Stimulated activated CD8-positive, alpha-beta memory T cell treated with anti-CD3 and anti-CD28 coated beads, Interleukin-15, amount 100 ng/mL, for 1 hour (primary cell): ENCODE measurements at places on chromosomes 12 and 14.

DNA sequence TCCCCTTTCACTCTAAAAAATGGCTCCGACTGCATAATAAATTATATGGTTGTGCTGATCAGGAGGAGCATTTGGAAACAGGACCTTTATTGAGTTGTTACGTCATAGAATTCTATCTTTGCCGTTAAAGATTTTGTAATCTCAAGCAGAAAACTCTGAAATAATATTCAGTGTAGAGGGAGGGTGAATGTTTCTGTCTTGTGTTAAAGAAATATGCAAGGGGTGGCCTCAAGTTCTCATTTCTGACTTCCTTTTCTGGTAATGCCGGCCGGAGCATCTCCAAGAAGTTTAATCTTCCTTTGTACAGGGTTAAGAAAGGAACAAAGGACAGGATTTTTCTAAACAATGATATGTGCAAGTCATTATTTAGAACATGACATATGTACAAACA lies 165.1 kb downstream of the SLC38A4 start:
- DNase-seq = no peak

DNA sequence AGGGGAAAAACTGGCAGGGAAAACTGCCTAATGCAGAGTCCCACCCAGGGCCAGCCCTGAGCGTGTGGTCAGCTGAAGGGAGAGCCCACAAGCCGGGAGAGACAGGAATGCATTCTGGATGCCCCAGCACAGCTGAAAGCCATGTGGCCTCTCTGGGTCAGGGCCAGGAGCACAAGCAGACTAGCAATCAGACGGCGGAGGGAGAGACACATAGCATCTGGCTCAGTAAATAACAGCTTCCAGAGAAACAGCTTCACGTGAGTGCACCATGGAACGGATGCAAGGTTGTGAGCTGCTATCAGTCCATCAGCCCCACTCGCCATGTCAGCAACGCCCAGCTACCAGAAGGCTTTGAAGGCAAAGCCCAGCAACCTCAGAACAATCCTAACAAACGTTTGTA lies 28.2 kb upstream of the TMEM106C start:
- no peak for DNase-seq

DNA sequence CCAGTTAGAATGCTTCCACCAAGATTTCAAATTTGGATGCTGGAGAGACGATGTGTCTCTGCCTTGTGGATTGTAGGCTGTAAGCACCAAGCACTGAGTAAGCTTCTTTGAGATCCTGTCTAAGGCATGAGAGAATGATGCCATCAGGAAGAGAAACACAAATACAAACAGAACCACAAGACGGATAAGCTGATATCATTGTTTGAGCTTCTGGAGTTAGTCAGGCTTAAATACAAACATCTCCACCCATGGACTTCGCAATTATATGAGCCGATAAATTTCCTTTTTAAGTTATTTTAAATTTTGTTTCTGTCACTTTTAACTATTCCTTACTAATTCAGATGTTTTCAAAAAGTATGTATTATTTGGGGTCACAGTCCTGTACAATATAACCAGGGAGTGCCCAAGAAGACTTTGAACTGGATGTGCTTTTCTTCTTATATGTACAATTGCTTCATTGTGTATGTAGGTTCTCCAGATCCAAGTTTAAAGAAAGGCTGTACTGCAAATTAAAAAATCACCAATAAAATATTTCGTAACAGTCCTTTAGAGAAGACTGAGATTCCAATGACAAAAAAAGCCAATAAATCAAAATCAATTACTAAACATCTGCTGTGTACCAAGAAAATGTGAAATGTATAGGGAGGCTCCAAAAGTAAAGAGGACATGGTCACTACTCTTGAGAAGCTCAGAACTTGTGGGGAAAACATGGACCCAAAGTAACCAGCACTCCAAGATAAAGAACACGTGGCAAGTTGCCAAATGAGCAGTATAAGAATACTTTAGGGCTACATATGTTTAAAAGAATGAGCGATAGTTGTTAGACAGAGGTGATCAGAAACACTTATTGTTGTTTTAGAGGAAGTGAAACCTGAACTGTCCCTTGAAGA lies 274.1 kb downstream of the ADAMTS20 start:
- no peak for DNase-seq

GRCh38 chr12:89253488-89253887 lies 98.8 kb downstream of the DUSP6 start:
- no peak for DNase-seq

- no peak for DNase-seq
Observed at GRCh38 chr12:80821513-80822000, 104.8 kb downstream of the MYF5 start.

DNA sequence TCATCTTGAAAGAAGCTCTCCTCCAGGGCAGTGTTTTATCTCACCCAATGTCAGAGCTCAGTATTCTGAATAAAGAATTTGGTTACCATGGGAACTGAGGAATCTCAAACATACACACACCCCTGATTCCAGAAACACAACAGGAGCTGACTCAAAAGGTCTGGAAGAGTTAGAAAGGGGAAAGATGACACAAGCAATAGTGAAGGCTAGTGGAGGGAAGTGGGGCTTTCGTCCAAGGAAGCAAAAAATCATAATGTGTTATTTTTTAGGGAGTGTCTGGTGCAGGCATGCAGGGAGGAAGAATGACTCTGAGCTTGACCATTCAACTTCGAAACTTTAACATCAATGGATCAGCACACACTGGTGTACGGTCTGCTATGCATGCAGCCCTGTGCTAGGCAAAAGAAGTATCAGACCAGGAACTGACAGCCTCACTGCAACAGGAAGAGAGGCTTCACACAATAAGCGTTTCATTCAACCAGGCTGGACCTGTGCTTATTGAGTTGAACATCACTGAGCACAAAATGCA lies 20.3 kb downstream of the HEBP1 start:
- DNase-seq = no peak

- no peak for DNase-seq
Observed at GRCh38 chr14:31106768-31107167, 80.6 kb upstream of the STRN3 start.

DNA sequence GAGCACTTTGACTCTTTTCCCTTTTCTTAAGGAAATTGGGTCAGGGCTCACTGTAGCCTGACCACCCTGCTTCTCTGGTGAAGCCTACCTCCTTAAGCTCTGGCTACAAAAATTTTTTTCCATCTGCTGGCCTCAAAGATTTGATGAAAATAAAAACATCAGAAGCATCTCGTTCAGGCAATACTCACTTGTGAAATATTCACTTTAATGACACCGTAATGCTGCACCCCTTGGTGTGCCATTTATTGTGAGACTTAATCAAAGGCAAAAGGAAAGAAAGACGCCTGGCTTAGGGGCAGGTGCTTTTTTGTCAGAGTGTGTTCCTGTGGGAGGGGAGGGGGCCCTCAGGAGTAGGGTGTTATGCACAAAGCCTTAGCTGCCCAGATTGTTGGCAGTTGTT lies 155.0 kb upstream of the TMPO start:
- DNase-seq = no peak

DNA sequence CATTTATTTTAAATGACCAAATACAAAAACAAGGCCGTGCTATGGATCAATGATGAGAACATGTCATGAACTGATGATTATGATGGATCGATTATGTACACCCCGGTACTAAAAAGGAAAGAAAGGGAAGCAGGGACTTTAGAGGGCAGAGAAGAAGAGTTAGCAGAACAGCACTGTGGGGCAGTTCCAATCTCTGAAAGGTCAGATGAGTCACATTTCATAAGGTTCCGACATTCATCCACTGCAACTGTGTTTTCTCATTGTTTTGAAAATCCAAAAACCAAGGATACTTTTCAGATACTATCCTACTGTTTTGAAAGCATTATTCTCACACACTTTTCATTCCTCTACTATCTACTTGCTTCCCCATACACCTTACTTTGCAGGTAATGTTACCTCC lies 169.3 kb downstream of the STXBP6 start:
- no peak for DNase-seq

DNA sequence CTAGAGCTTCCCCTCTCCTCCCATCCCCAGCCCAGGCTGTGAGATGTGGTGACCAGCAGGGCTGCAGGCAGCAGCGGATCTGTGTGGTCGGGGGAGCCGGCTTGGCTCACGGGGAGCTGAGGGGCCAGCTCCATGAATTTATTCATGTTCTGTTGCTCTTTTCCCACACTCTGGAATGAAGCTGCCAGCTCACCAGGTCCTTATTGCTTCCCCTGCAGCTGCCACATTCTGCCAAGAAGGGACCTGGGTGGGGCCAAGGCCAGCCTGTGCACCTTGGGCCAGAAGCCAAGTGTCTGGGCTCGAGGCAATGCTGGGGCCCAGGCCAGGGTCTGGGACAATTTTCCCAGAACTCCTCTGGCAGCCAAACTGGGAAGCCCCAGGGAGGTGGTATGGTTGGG lies 2.5 kb upstream of the C1QL4 start:
- no peak for DNase-seq

DNA sequence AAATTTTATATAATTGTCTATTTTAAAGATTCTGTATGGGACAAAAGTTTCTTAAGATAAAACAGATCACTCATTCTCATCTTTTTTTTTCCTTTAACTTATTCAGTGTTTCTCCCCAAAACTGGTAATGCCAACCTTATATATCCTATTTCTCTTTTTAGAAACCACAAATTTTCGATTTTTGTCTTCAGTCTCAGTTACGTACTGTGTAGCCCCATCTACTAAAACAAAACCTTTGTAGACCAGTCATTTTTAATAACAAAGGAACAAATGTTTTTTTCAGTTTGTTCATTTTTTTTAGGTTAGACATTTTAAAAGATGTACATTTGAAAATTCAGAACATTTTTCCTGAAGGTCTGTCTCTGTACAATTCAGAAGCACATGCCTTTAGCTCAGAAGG lies 18.2 kb downstream of the PNMA1 start:
- no peak for DNase-seq

GRCh38 chr12:31018106-31018789 lies 55.4 kb upstream of the DDX11 start:
- no peak for DNase-seq

DNA sequence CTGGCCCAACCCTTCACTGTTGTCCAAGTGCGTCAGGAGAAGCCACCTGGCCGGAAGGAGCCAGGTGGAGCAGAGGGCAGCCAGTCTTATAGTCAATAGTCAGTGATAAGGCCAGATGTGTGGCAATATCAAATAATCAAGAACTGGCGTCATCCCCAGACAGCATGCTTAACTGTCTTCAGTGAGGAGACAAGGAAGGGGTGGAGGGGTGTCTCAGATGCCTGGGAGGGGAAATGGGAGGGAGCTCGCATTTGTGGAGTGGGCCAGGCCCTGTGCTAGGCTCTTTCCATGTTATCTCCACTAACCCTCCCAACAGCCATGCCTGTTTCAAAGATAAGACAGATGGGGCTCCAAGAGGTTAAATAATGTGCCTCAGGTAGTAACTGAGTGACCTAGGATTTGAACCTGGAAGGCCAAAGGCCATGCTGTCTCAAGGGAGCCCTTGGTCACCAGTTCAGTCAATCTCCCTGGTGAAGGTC lies 48.9 kb upstream of the FOS start:
- DNase-seq = no peak

DNA sequence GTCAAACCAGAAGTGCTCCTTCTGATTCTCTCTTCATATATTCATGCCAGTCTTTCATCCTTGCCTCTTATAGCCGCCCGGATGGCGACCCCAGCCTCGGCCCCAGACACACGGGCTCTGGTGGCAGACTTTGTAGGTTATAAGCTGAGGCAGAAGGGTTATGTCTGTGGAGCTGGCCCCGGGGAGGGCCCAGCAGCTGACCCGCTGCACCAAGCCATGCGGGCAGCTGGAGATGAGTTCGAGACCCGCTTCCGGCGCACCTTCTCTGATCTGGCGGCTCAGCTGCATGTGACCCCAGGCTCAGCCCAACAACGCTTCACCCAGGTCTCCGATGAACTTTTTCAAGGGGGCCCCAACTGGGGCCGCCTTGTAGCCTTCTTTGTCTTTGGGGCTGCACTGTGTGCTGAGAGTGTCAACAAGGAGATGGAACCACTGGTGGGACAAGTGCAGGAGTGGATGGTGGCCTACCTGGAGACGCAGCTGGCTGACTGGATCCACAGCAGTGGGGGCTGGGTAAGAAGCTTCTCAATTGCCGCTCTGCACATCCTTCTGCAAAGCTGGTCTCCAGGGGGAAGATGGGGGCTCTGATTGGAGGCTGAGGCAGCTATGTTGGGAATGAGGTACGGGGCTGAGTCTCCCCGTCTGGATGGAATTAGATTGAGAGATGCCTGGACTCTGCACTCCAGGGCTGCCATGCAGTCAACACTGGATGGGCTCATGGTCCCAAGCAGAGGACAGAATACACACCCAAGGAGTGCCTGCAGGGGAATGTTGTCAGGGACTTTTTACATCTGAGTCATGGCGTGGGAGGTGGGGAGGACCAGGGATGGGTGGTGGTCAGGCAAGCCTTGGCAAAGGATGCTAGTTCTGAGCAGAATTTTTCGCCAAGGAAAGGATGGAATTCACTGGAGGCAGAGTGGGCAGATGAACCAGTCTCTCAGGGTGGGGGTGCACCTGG lies 1.3 kb downstream of the BCL2L2 start:
- DNase-seq = no peak

- no peak for DNase-seq
Observed at GRCh38 chr14:93023039-93023438, 92.7 kb downstream of the ITPK1 start.

GRCh38 chr14:79356040-79356439 lies 855.3 kb downstream of the DIO2 start:
- DNase-seq = no peak

- no peak for DNase-seq
Observed at GRCh38 chr14:54497224-54497623, 8.4 kb upstream of the GMFB start.

- no peak for DNase-seq
Observed at GRCh38 chr12:86290615-86291014, 34.4 kb upstream of the MGAT4C start.

- DNase-seq = no peak
Observed at GRCh38 chr14:95935228-95935822, 58.7 kb downstream of the TUNAR start.

DNA sequence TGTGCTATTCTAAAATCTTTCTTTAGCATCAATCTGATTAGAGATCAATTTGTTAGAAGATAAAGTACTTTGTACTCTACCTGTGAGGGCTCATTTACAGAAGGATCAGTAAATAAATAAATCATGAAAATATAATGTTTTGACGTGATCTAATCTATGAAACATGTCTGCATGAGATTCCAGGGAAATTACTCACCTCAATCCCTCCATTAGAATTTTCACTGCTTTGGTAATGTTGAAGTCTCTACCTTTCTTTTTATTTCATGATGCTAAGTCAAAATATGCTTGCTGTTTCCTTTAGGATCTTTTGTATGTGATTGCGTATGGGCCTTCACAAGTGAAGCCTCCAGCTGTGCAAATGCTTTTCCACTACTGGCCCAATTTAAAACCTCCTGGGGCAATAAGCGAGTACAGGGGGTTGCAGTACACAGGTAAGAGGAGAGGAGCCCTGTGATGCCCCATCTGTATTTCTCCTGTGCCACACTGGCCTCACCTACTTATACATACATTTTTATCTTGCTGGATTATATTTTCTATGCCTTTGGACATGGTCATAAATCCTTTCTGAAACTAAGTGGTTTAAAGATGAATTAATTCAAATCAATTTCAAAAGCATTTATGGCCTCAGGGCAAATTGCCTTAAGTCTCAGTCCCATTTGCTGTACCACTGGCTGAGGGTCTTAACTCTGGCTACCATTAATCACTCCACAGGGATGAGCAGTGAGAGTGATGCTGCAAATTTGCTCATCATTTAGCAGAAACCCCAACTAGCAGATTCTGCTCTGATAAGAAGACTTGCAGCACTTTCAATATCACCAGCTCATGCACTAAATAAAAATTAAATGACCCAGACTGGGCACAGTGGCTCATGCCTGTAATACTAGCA lies 66.4 kb downstream of the UNC79 start:
- no peak for DNase-seq
